ENCODE measurements at places on chromosomes 3 and 15. TPM values are rescaled to one million over a fixed set of nuclear protein-coding genes. Genes with fewer than 3 reads are reported as not detected.

GRCh38 chr3:79604681-79605080 is 163.1 kb downstream of the ROBO1 start:
- no peak for DNase-seq

The GOLGA6L10 gene
- 0.86 TPM for total RNA-seq

The P2RY14 gene
- 1.6 TPM for total RNA-seq

DNA sequence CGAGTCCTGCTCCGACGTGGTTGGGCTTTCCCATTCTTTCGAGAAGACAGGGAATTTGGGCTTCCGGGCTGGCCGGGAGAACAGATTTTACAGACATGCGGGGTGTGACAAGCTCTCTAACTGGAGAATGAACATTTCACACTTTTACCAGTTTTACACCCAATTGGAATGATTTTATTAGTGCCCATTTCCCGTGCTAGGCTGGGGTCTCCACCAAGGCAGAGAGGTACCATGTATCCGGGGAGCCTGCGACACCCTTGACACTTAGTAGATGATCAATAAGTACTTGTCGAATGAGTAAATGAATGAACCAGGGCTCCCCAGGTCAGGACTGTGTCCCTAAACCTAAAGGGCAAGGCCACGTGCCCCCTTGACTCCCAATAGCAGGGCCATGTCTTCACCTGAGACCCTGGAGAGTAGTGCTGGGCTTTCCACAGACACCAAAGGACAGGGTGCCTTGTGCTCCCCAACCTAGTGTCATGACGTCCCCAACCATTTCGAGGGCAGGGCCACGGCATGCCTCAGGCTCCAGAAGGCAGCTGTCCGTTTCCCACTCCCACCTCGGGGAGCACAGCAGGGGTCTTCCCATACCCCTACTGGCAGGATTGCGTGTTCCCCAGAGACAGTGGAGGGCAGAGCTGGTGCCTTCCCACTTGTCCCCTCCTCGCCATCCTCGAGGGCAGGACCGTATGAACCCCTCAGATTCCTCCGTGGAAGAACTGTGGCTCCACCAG is 679 bp upstream of the MYD88 start:
- DNase-seq, result no peak

DNA sequence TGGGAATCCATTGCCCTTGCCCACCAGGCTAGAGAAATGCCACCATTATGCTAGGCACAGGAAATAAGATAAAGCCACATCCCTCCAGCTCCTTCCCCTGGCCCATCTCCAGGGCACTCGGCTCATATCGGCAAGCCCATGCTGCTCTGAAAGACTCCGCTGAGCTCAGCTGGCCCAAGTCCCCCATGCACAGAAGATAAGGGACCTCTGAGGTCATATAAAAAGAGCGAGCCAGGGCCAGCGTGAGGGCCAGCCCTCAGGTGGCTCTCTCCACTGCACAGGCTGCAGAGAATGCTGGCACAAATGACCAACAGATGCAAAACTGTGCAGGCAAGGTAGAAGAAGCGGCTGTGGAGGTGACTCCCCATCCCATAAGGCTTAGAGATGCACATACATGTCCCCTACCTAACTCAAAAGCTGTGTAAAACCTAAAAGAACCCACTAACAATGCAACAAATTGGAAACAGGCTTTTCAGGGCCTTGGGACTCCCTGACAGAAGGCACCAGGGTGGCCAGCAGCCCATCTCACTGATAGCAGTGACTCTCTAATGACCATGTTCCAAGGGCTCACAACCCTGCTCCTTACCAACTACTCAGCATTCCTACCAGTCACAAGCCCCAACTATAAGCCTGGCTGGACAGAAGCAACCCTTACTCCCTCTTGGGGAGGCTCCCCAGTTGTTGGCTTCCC is 3.0 kb downstream of the RAB6B start:
- DNase-seq, result peak; percentile 84

GRCh38 chr3:151804267-151804666 is 9.6 kb upstream of the AADAC start:
- DNase-seq, result no peak

- no peak for DNase-seq
These were observed 26.6 kb downstream of the EHD4 start for GRCh38 chr15:41945731-41946130.

The PRTG gene
- 0.92 TPM for total RNA-seq

GRCh38 chr3:194470615-194471014 is 16.2 kb downstream of the ATP13A3 start:
- no peak for DNase-seq

GRCh38 chr3:112610121-112610520 is 30.8 kb downstream of the CCDC80 start:
- DNase-seq, result no peak

The ATP8B4 gene
- 3.1 TPM for total RNA-seq

DNA sequence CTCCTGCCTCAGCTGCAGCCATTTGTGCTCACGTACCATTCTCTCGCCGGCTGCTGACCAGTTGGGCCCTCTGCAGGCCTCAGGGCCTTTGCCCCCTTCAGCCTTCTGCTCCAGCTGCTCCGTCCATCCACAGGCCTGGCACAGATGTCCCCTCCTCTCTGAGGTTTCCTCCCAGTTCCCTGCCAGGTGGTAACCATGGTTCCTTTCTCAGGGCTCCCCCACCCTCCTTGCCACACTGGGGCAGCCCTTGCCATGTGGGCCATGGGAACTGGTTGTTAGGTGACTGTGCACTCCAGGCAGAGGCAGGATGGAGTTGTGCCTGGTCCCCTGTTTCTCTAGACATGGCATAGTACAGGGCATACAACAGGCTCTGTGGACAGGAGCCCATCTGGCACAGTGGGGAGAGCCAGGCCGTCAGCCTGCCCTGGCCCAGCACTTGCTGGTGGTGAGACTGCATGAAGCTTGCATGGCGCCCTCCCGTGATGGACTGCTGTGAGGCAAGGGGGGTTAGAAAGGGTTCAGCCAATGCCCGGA is 148.9 kb downstream of the DNAJB8 start:
- peak; percentile 66 for DNase-seq

The CD47 gene
- total RNA-seq, result 51.4 TPM

DNA sequence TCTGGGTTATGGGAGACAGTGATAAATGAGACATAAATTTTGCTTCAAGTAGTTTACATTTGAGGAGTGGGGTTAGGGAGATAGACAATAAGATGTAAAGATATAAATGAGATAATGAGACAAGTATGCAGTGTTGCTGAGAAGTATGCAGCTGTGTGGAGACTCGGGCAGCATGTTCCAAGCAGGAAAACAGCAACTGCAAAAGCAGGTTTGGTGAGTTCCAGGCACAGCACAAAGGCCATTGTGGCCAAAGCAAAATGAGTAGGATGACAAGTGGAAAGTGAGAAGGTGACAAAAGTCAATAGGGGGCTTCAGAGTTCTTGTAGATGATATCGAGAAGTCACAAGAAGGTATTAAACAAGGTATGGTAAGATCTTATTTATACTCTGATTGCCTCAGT is 259.1 kb upstream of the PEX5L start:
- DNase-seq, result no peak

DNA sequence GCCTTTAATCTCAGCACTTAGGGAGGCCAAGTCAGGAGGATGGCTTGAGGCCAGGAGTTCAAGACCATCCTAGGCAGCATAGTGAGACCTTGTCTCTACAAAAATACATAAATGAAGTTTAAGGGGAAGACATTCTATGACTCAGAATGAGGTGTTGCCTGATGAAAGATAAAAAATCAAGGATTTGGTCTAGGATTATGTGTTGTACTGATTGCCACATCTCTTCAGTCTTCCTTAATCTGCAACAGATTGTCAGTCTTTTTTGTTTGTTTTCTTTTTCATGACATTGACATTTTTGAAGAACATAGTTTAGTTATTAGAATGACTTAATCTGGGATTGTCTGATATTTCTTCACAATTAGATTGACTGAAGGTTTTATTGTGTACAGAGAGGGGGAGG is 26.3 kb upstream of the DPPA4 start:
- DNase-seq, result no peak

The AHSG gene
- not detected for total RNA-seq

DNA sequence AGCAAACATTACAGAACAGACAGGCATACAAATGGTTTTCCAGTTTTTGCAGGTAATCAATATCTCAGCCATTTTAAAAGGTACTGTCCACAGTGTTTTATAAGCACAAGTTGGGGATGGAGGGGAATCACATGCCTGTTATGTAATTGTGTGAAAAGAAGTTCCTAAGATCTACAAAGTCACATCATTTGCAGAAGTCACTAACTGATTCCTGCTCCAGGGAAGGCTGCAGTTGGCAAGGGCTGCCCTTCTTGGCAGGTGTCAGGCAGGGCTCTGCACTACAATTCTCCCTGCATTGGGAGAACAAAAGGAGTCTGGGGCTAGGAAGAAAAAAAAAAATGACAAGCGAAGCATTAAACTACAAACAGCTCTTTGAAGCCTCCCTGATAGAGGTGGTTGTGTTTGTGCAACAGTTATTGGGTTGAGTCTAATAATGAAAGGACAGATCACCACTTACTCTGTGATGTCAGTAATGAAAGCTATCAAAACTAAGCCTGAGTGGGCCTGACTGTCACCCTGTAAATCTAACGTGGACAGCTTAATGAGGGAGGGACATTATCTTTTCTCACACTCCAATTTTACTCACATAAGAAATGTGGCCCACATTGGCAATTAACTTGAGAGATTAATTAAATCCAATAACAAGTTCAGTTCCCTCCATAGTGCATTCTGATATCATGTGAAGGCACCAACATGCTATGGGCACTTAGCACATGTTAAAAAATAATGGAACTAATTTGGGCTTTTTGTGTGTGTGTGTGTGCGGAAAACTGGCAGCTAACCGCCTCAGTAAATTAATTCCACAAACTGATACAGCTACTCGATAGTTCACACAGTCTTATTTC is 242.9 kb downstream of the FHIT start:
- no peak for DNase-seq

DNA sequence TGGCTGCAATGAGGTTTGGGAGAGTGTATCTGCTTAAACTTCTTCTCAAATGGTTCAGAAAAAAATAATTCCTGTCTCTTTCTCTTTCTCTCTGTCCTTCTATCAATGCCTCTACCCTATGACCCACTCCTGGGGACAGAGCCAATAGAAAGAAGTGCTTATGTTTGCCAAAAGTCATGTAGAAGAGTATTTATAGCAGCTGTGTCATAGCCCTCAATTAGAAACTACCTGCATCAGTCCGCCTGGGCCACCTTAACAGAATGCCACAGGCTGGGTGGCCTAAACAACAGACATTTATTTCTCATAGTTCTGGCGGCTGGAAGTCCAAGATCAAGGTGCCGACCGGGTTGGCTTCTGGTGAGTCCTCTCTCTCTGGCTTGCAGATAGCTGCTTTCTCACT is 92.5 kb downstream of the HMG20A start:
- no peak for DNase-seq

- DNase-seq, result no peak
These were observed 55.5 kb upstream of the CMTM7 start for GRCh38 chr3:32336113-32336498.

DNA sequence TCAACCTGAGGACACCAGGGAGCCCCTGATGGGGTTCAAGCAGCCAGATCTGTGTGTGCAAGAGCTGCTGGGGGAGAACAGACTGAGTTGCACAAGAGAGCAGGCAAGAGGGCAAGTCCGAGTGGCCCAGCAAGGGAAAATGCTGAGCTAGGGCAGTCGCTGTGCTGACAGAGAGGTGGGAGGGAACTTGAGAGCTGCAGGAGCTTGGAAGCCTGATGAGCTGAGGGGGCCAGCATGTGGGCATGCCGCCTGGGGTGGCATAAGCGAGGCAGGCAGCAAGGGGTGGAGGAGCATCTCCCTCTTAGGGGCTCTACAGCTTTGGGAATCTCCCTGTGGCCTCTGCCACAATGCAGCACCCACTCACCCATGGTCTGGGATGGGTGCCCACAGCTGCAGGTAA is 4.7 kb upstream of the CORO2B start:
- DNase-seq, result no peak

DNA sequence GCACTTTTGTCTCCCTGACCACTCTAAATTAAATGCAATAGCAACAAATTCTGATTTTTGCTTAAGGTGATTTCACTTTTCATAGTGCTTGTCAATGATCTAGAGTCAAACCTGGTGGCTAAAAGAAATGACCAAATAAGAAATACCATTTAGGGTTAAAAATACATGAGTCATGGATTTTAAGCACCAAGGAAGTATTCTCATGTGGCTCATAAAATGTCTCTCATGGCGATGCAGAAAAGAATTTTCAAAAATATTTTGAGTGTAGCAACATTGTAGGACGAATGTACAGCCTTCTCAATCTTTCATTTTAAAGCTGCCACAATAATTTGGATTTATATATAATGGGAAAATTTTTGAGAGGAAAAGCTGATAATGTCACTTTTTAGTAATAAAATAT is 193.6 kb downstream of the EPHA3 start:
- DNase-seq, result no peak

The IP6K1 gene
- 19.7 TPM for total RNA-seq

GRCh38 chr3:141629976-141630375 is 108.1 kb upstream of the RNF7 start:
- no peak for DNase-seq

DNA sequence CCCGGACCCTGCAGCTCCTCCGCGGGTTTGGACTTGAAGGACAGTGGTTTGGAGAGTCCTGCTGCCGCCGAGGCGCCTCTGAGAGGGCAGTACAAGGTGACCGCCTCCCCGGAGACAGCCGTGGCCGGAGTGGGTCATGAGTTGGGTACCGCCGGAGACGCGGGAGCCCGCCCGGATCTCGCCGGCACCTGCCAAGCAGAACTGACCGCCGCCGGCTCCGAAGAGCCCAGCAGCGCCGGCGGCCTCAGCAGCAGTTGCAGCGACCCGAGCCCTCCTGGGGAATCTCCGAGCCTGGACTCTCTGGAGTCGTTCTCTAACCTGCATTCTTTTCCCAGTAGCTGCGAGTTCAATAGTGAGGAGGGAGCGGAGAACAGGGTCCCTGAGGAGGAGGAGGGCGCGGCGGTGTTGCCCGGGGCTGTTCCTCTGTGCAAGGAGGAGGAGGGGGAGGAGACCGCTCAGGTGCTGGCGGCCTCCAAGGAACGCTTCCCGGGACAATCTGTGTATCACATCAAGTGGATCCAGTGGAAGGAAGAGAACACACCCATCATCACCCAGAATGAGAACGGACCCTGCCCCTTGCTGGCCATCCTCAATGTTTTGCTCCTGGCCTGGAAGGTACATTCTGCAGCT is 634 bp downstream of the MINDY2 start:
- peak; percentile 81 for DNase-seq

The ARHGEF26 gene
- 2.9 TPM for total RNA-seq

DNA sequence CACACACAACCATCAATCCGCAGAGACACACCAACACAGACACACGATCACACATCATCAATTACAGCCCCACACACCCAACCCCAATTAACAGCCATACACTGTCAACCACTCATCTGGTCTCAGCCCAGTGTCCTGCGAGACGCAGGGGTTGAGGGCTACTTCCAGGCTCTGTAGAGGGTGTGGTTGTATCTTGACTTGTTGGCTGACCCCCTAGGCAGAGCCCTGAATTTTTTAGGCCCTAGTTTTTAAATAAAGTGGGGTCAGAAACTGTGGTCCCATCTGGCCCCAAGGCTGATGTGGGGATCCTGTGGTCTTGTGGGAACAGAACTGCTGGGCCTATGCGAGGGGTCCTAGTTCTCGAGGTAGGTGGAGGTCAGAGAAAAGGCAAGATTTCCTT is 9.2 kb downstream of the VILL start:
- DNase-seq, result peak; percentile 15

GRCh38 chr15:75542386-75542797 is 36.7 kb downstream of the PTPN9 start:
- no peak for DNase-seq
